Esophagus (tissue), 2 donors: ENCODE measurements at places on chromosomes 13 and 19. TPM values are rescaled to one million over a fixed set of nuclear protein-coding genes. Genes with fewer than 3 reads are reported as not detected.

The FREM2 gene
- polyA plus RNA-seq = 0.01 TPM

The RFPL4A gene
- not detected for polyA plus RNA-seq

The PRSS57 gene
- polyA plus RNA-seq = not detected

The ELSPBP1 gene
- not detected for polyA plus RNA-seq

The FBXO17 gene
- polyA plus RNA-seq = 5.4 TPM

The ACER1 gene
- polyA plus RNA-seq = 6.2 TPM

The ZNF433 gene
- 5.0 TPM for polyA plus RNA-seq

The PCDH9 gene
- polyA plus RNA-seq = 0.14 TPM

The ZNF888 gene
- 2.7 TPM for polyA plus RNA-seq

The PALM3 gene
- polyA plus RNA-seq = 0.08 TPM

The FBXO27 gene
- polyA plus RNA-seq = 10.4 TPM

The CATSPERD gene
- polyA plus RNA-seq = not detected

The CYP4F2 gene
- polyA plus RNA-seq = 0.01 TPM
